COR-L47 (cell line): ENCODE measurements at places on chromosomes 11 and 22.
A peak's percentile ranks its signal among the peaks of the same experiment; 100 is the strongest.

- no peak for DNase-seq
Measured at GRCh38 chr11:86595451-86595850, 77.0 kb downstream of the ME3 start.

- no peak for DNase-seq
Measured at GRCh38 chr22:39468487-39469325, 11.9 kb downstream of the MGAT3 start.

GRCh38 chr11:27864091-27864491 lies 163.8 kb upstream of the BDNF start:
- no peak for DNase-seq

DNA sequence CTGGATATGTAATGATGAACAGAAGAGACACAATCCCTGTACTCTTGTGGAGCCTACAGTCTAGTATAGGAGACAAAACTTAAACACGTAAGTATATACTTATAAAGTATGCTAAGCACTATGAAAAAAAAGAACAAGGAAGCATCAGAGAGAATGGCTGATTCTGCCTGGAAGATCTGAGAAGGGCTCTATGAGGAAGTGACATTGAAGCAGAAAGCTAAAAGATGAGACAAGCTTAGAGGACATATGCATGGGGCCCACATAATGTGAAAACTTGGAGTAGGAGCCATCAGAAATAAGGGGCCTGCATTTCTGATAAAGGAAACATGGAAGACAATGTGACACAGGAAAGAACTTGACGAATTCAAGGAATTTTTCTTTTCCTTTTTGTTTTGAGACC lies 16.6 kb downstream of the SAA1 start:
- DNase-seq: no peak

- DNase-seq: no peak
Measured at GRCh38 chr22:28710107-28710506, 30.5 kb upstream of the TTC28 start.

- peak; percentile 66 for DNase-seq
Measured at GRCh38 chr11:14358729-14359439, at the start of gene RRAS2. Gene RRAS2, minus strand, starts transcription at chr11:14359183. Its CDS starts 313 bp downstream, at chr11:14358870.

DNA sequence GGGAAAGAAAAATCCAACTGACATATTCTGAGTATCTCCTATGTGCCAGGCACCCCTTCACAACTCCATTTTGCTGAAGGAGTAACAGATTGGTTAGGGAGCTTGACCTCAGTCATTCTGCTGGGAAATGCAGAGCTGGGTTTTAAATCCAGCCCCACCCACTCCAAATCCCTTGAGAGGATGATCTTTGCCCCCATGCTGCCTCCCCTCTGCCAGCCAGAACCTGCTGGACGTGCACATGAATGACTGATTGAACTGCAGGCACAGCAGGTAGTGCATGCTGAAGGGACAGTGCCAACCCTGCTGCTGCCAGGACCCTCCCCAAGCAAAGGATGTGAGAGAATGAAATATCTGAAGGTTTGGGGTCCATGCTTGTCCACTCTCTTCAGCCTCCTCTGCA lies 340.9 kb downstream of the BUD13 start:
- no peak for DNase-seq

DNA sequence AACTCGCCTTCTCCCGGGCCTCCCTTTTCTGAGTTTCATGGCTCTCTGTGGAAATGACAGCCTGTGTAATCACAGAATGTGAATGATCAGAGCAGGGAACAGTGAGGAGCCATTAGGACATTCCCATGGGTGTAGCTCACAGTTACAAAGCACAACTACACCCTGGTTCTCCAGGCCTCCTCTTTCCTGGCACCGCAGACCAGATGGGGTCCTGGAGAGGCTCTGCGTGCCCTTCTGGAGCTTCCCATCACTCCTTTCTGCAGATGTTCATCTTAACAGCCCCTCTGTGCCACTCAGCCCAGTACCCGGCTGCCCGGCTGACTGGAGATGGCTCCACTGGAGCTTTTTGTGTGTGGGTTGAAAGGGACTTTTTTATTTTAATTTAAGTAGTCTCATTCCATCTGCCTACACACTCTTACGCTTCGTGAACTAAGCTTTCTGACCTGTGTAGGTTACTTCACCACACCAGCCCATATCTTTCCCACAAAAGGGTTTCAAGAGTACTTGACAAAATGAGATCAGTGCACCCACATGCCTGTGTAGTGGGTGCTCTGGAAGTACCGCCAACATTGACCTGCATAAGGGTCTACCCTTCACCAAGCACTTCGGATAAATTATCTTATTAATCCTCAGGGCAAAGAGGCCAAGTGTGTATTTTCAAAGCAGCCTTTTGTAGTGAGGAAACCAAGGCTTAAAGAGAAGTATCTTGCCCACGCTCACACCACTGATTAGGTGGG lies 29.8 kb downstream of the SREBF2 start:
- DNase-seq: no peak

- no peak for DNase-seq
Measured at GRCh38 chr22:44147821-44148574, 32.7 kb upstream of the PARVG start.

DNA sequence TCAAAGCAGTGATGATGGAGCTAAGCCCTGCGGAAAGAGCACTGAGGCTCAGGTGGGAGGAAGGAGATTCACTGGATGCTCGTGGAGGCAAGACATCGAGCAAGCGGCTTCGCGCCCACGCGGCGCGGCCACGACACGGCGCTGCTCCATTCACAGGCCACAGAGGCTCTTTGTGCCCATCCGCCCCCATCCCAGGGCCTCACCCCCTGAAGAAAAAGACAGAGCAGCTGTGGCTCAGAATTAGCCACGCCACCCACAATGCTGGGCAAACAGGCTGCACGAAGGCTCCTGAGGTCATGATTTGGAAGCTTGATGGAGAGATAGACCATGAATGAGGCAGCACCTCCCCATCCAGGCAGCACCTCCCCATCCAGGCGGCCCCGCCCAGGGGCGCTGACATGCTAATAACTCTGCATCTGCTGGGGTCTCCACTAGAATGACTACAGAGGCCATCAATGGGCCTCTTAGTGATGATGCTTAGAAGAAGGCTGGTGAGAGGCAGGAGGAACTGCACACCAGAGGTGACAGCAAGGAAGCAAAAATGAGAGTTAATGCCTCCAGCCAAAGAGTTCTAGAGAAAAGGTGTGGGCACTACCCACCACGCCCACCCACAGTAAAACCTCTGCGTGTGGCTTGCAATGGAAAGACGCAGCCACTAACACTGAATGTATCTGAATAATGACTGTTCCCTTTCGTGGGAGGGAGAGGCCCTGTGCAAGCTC lies 43.5 kb downstream of the MYH9 start:
- DNase-seq: no peak

DNA sequence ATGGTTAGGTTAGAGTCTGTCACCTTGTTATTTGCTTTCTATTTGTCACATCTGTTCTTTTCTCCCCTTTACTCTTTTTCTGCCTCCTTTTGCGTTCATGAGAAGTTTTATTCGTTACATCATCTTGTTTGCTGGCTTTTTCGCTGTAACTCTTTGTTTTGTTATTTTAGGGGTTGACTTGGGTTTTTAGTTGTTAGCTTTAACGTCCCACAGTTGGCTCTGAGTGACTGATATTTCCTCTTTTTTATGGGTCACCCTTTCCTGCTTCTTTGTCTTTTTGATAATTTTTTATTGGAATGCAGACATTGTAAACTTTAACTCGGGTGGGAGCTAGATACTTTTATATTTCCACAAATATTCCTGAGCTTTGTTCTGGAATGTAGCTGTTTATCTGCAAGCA lies 13.3 kb upstream of the TNNT3 start:
- no peak for DNase-seq

DNA sequence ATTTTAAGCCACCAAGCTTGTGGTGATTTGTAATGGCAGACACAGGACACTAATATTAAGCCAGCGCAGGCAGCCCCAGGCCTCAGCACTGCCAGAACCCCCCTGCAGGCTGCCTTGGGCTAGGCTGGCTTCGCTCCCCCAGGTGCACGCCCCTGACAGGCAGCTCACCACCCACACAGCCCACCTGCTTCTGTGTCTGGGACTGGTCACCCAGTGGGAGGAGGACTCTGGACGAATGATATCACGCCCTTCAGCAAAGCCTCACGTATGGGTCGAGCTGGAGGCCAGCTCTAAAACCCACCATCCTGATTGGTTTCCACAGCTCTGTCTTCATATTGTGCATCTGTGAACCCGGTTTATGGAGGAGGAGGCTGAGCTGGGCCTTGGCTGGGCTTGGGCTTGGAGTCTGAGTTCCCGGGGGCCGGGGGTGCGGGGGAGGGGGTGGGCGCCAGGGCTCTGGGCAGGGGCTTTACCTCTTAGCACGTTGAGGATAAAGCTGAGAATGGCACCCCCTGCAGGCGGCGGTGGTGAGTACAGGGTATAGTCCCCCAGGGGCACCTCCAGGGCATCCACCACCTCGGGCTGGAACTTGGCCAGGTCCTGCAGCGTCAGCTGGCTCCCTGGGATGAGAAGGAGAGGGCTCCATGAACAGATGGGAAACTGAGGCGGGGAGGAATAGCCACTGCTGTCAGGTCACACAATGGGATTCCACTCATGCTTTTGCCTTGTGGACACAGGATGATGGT lies 13.8 kb downstream of the GGT5 start:
- DNase-seq: no peak

- DNase-seq: peak; percentile 18
Measured at GRCh38 chr11:17827006-17827405, 92.4 kb downstream of the KCNC1 start.

DNA sequence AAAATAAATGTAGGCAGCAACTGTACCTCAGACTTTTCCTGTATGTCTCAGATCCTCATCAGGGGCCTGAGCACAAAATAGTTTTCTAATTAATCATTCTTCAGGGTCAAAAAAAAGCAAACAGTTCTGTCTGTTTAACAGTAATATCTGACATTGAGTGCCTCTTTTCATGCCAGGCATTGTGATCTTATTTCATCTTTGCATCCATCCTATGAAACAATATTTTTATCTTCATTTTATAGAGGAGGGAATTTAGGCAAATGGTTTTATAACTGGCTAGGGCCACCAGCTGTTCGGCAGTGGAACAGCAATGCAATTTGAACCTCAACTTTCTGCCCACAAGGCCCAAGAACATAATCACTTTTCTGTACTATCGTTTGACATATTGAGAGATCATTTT lies 145.6 kb downstream of the WNT7B start:
- DNase-seq: no peak

- no peak for DNase-seq
Measured at GRCh38 chr11:12158909-12159308, 48.5 kb downstream of the MICAL2 start.

DNA sequence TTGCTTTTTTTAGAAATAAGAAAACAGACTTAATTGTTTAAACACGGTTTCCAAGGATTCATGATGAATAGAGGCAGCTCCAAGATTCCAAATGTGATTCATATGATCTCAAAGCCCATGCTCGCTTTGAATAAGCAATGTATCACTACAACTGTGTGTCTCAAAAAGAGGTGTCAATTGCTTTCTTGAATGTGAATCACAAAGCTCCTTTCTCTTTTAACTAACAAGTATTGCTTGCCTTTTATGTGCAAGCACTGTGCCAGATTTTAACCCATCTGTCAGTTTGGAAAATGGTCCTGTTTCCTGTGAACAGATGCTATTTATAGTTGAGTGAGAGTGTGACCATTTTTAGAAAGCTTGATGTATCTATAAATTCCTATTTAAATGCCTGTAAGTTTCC lies 6.5 kb downstream of the OOSP1 start:
- DNase-seq: no peak

DNA sequence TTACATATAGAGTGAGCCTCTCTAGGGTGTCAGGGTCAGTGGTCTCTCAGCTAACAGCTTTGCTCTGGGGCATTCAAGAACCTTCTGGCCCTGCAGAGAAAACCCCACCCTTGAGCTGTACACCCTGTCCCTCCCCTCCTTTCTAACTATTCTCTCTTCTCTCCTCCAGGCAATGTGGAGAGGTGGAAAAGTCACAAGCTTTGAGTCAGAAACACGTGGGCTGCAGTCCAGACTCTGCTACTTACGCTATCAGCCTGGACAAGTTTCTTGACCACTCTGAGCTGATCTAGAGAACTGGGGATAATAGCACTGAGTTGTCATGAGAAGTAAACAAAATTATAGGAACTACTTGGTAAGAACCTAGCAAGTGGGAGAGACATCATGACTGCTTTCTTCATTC lies 10.7 kb upstream of the FAM83F start:
- no peak for DNase-seq

DNA sequence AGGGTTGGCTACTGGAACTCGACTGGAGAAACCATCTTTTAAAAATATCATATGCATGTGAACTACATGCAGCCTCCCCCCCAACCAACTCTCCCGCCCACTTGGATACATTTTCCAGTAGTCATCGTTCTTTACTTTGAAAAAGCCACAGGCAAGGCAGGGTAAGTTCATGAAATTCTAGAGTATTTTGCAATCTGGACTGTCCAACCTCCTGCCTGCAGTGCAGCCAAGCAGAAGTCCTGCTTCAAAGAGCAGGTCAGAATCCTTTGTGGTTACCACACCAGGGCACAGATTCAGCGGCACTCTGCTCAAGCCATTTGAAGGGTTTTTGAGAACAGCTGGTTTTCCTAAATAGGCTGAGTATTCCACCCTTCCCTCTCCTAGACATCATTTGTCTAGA lies 12.1 kb downstream of the ELF5 start:
- DNase-seq: no peak

DNA sequence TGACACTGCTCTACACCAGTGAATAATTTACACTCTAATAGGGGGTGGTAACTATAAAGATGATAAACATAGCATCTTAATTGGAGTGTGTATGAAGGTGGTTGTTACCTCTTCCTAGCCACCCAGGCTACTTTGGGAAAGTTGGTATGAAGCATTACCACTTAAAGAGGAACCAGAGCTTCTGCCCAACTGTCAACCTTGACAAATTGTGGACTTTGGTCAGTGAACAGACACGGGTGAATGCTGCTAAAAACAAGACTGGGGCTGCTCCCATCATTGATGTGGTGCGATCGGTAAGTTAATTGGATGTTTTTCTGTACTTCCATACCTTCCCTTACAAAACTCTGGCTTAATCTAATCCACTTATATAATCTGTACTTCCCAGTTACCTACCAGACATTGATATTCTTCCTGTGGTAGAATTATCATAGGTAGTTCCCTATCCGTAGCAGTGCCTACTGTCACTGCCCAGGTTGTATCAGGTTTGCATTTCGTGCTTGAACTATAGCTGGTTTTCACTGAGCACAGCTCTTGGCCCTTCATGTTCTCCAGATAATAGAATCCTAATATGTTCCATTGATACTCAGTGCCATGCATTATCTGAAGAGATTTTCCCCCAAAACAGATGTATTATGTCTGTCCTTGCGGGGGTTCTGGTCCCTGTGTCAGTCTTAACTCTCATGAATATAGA lies 2.2 kb downstream of the RPL27A start:
- DNase-seq: no peak
